ENCODE measurements at places on chromosomes 12 and 14.
A peak's percentile ranks its signal among the peaks of the same experiment; 100 is the strongest.

DNA sequence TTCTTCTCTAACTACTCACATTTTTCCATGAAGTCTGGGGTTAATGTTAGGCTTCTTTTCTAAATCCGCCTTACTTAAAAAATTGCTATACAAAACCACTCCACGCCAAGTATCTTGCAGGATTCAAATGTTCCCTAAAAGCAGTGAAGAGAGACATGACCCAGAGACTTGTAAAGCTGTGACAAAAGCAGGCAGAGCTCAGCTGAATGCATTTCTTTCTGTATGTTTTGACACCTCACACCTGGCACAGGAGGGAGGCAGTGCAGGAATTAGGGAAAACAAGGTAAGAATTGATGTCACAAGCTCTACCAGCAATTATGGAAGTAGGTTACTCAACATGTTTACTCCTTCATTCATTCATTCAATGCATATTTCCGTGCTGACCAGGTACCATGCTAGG lies 295.0 kb downstream of the RPAP3 start:
- DNase-seq = no peak

DNA sequence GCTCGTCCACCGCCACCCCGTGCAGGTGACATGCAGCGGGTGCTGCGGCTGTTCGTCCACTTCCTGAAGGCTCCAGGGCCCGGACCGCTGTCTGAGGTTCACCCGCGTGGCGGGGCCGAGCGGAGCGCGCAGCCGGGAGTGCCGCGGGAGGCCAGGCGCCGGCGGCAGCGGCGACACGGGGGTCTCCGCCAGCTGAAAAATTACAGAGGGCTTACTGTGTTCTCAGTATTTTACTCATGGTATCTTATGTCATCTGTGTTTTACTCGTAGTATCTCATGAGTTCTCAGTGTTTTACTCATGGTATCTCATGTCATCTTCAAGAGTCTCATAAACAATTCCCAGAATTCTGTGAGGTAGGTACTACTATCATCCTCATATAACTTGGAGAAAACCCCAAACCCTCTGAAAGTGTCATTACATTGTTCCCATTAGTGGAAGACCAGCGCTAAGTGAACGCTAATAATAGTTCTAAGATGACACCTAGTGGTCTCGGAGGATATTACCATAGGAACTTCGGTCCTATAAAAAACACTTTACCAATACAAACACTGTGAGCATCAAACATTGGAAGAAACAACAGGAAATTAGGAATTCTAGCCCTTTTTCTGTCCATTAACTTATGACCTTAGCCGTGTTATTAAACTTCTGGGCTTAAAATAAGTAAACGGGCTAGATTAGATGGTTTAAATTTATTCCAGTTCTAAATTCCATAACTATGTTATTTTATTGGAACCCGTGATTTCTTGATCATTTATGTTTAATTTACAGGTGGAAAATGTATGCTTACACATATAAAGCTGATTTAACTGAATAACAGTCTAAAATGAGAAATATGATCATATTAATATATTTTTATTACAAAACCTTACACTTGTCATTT lies 32.4 kb downstream of the AK7 start:
- DNase-seq = peak; percentile 71

- DNase-seq = no peak
These were observed 34.4 kb upstream of the CRADD start for GRCh38 chr12:93642751-93643150.

GRCh38 chr12:47024463-47024862 lies 55.0 kb upstream of the PCED1B start:
- DNase-seq = no peak

DNA sequence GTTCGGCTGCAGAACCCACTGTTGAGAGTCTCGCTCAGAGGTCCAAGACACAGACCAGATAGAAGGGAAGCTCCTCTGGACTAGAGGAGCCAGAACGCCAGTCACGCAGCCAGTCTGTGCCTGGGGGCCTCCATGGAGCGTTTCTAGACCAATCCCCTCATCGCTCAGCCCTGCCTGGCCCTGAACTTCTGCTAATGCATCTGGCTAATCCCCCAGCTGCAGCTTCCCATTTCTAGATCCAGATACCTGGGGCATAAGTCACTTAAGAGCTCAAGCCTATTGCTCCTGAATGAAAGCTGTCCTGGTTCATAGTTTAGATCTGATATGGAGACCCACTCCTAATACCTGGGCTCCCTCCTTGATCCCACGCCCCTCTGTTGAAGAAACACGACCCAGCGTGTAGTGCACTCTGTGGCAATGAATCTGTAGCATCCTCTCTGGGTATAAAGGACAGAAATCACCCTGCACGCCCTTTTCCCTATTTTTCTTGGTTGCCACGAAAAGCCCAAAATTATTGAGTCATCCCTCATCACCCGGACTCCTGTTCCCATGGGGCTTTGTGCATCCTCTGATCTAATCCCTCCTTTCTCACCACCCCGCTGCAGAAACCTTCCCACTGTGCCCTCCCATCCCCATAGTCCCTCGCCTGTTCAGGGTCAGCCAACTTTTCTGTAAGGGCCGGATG lies 341.6 kb upstream of the FKBP4 start:
- no peak for DNase-seq

DNA sequence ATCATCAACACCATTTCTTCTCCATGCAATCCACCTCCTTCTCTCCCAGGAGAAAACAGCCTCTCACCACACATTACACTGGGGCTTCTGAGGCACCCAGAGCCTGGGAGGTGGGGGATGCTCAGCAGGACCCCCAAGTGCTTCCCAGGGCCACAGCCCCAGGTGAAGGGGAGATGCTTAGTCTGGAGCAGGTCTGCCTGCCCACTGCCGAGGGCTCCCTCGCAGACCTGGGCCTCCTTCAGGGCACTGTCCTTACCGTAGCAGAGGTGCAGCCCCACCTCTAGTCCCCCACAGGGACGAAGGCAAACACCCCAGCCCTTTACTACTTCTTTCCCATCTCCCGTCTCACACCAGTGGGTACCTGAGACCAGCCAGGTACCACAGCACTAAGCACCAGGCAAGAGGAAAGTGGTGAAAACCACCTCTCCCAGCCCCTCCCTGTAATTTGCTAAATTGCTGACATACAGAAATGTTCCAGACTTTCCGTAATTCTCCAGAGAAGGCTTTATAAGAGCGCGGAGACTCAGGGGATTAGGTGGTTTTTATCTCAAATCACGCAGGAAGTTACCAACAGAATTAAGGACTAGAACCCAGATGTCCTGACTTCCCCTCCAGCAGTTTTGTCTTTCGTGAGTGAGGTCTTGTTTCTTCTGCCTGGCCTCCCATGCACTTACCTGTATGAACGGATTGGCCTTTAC lies 59.0 kb downstream of the PLEKHG3 start:
- DNase-seq = no peak

DNA sequence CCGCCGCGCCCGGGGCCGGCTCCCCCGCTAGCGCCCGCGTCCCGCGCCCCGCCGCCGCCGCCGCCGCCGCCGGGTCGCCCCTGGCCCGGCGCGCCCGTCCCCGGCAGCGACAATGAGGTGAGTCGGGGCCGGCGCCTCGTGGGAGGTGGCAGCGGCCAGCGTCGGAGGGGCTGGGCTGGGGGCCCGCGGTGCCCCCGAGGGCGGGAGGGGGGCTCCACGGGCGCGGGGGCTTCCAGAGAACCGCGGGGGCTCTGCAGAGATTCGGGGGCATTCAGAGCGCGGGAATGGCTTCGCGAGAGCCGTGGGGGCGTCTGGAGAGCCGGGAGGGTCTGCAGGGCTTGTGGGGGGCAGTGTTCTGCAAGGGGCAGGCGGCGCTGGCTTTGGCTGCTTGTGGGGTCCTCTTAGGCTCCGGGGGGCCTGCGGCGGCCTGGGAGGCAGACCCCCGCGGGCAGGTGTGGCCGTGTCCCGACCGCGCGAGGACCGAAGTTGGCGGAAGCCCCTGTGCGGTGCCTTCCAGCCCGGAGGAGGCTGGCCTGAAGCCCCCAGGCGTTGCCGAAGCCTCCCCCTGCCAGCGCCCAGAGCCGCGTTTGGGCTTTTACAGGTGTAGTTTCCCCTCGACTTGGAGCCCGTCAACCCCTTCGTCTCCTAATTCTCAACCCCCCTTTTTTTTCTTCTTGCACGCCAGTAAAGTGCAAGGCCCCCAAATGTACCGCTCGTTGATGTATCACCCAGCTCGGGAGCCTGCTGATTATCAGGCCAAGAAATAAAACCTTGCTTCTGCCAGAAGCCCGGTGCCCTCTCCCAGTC lies 93.1 kb upstream of the EVL start:
- DNase-seq = peak; percentile 1

- DNase-seq = no peak
These were observed 9.9 kb downstream of the GLI1 start for GRCh38 chr12:57469296-57470164.

DNA sequence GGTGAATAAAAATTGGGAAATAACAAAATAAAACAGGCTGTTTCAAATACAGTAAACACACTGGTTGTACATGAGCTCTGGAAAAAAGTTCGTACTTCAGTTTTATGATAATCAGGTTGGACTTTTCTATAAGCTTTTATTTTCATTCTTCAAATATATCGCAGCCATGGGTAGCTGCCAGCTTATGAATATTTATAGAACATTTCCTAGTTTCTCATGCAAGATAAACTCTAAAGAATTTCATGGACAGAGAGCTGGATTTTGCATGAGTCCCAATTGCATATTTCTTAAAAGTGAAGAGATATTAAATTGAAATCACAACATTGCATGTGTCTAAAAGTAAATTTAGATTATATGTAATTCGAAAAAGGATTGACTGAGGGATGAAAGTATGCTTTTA lies 827.6 kb downstream of the SLC6A15 start:
- DNase-seq = no peak

- DNase-seq = no peak
These were observed 327.7 kb downstream of the LRIG3 start for GRCh38 chr12:58592475-58593207.

DNA sequence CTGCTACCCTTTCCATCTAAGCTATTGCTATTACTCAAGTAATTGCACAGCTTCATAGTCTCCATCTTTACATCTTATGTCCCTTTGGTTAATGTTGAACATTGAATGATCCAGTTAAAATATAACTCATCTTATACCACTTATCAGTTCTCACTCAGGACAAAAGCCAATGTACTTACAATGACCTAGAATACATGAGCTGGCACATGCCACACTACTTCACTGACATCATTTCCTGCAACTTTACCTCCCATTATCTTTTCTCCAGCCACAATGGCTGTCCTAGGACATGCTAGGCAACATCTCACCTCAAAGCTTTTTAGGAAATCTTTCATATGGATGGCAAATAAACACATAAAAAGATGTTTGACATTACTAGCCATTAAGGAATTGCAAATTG lies 309.2 kb downstream of the FOXG1 start:
- DNase-seq = no peak

- DNase-seq = peak; percentile 78
These were observed 24.2 kb upstream of the HIF1A start for GRCh38 chr14:61671082-61671481.

DNA sequence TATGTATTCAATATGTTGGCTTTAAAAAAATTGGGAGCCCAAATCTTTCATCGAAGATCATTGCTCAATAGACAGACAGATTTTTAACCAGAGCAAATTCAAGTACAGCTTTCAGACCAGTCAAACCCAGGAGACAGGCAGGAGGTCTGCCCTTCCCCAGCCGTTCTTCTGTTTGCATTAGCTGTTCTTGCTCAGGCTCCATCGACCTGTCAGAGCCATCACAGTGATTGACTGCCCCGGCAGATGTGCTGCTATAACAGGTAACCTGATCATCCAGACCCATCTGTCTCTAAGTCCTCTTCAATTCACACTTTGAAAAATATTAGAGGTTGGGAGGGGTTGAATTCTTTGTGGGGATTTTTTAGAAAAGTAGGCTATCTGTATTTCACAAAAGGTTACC lies 453.5 kb downstream of the FOXG1 start:
- no peak for DNase-seq
